ENCODE measurements at places on chromosomes 1 and 21.

- DNase-seq: no peak
Measured at GRCh38 chr21:29053011-29053553, 20.4 kb downstream of the CCT8 start.

- no peak for DNase-seq
Measured at GRCh38 chr1:73901738-73902137, 296.2 kb downstream of the LRRIQ3 start.

DNA sequence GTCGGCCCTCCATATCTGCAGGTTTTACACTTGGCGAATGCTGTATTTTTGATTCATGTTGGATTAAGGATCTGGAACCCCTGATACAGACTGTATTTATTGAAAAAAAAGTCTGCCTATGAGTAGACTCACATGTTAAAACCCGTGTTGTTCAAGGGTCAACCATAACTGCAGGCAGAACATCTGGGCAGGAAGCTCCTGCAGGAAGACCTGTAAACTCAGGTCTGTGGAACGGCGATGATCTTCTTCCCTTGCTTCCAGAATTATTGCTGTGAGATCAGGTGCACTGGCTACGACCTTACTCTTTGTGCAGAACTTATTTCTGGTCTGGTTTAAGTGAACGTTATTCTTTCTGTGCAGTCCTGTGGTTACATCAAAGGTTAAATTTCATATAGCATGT, 96.6 kb downstream of the DISC1 start:
- no peak for DNase-seq

DNA sequence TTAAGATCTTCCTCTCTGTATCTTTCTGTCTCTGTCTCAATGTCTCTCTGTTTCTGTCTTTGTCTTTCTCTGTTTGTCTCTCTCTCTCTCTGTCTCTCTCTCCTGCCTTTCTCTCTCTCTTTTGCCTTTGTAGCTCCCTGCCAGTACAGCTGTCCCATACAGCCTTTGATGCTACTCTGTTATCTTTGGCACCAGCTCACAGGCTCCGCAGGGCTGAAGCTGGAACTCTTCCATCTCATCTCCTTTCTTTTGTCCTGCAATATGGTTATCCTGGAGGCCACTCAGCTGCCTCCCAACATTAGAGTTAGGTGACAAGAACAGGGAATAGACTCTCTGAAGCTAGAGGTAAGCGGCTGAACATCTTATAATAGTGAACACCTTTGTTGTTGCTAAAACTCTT, 354.3 kb upstream of the NEGR1 start:
- no peak for DNase-seq

- DNase-seq: no peak
Measured at GRCh38 chr1:9373619-9374018, 80.9 kb downstream of the SPSB1 start.

- DNase-seq: no peak
Measured at GRCh38 chr1:169312084-169312954, 55.3 kb downstream of the NME7 start.
